ENCODE measurements at places on chromosomes 6 and 20.
A peak's percentile ranks its signal among the peaks of the same experiment; 100 is the strongest.

DNA sequence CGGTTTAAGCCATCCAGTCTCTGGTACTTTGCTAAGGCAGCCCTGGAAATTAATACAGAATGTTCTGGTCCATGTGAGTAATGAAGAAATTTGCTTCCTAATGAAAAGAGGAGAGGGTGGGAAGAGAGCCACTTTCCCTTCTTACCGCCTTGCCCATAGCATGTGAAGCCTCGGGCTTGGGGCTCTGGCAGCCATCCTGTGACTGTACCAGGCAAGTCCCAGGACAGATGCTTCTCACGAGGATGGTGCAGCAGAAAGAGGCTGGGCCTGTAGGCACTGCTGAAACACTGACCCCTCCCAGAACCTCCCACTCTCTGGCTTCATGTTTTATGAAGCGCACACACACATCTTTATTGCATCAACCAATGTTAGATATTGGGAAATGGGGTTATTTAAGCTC, 74.8 kb downstream of the IYD start:
- no peak for DNase-seq

DNA sequence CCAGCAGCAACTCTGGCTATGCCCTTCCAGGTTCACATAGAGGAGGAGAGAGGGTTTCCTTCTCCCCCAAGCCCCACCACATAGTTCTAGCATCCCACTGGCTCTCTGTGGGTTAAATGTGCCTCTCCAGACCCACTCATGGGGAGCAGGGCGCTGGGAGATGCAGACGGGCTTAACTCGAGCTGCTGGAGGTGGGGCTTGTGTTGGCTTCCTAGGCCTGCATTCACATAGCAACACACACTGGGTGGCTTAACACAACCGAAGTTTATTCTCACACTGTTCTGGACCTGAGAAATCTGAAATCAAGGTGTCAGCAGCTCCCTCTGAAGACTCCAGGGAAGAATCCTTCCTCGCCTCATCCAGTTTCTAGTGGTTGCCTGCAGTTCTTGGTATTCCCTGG, 33.6 kb downstream of the SLC2A10 start:
- DNase-seq = no peak

DNA sequence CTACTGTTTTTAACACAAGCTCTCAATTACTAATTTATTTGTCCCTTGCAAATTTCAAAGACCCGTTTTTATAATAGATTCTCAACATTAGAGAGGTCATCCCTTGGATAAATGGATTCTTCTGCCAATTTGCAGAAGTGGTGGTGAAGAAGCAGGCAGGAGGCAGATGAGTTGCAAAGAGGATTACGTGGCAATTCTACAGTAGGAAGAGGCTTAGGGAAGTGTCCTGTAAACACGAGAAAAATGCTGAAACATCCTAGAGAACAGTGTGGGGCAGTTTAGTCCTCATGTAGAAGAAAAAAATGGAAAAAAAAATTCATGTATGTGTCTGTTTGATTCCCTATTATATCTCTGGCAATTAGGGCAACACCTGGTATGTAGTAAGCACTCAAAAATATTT, 87.6 kb downstream of the BMP2 start:
- DNase-seq = no peak

DNA sequence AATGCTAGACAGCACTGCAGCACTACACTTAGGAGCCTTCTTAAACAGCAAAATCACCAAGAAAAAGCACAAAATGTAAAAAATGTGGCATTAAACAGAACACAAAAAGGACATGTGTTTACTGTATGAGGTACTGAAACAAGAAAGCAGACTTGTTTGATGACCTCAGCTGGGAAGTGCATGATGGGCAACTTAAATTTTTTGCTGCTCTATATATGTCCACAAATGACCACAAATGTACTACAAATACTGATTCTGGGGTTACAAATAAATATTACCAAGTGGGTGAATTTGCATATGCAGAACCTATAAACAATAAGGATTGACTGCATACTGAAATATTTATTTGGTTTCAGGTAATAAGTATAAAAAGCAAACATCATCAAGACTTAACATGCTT, 13.1 kb downstream of the RAB23 start:
- no peak for DNase-seq

DNA sequence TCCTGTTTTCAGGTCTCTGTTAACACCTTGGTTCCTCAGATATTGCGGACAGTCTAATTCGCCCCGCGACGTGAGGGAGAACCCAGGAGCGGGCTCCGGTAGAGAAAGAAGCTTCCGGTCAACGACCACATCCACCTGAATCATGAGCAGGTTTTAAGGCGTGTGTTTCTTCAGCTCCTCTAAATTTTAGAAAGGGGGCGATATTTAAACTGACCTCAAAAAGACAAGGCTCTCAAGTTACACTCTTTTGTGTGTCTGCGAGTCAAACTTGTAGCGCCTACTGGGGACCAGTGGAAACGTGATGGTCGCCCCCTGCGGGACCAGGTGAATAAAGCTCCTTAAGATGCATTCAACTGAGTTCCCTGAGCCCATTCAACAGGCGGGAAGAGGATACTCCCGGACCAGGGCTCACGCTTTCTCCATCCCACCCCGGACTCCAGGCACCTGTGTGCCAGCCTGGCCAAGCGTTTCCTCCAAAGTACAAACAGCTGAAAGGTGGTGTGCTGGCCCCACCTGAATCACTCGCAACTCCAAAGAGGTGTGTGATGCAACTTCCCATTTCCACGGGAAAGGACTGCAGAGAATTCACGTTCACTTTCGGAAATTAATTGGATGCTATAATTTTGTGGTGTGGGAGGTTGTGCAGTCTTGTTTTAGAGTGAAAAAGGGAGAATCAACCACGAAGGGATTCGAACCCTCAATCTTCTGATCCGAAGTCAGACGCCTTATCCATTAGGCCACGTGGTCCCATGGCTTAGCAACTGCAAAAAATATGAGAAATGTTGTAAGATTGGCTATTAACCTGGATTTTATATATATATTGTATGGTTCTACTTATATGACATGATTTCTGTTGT, 17.0 kb downstream of the GPX5 start:
- DNase-seq = peak; percentile 76

- no peak for DNase-seq
Measured at GRCh38 chr20:17503301-17504065, 27.7 kb downstream of the BFSP1 start.

DNA sequence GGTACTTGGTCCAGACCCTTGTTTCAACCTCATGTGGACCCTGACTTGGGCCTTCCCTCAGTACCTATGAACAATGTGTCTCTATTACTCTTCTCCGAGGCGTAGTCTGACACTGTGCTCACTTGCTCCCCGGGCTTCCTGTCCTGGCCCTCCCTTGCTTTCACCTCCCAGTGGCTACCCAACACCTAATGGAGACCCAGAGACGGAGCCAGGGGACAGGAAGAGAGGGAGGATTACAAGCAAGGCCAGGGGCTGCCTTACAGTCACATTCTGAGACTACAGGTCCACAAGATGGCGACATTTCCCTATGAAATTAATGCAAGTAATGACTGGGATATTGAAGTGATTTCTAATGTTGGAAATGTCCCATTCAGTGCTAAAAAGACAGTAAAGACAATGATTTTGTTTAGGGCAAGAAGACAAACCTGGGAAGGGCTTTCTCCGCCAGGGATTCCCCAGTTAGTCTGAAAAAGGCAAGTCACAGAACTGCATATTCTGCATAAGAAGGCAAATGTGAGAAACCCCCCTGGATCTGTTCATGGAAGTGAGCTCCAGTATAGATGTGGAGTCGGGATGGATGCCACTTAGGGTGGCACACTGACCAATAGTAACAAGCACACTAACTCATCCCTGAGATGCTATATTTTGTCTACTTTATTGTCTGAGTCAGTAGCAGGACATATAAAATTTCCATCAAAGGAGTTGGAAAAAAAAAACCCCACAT, 44.0 kb upstream of the ZBTB24 start:
- peak; percentile 76 for DNase-seq

- DNase-seq = no peak
Measured at GRCh38 chr6:141561154-141561553, 571.6 kb upstream of the GJE1 start.

DNA sequence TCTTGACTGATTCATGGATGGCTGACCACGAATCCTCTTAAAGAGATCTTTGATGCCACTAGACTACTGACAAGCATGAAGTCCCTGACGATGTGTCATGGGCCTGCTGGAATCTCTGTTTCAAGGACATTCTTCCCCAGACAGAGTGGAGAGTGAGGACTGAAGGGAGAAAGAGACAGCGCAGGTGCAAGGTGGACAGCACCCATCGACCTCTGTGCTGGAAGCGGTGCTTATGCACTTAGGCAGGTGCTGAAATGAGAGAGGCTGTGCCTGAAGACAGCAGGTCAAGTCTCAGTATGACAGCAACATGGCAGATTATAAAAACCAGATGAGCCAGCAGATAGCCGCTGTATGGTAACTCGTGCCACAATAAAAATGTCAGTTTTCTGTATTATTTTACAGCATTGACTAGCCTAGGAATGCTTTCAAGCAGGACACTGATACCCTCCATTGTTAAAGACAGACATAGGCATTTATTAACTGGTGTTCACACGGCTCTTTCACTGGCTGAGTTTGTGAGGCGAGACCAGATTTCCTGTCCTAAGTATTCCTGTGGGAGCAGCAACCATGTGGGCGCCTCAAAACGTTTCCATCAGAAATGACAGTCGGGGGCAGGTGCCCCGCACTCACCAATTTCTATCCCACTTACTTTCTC, 47.5 kb downstream of the FOXC1 start:
- DNase-seq = no peak

DNA sequence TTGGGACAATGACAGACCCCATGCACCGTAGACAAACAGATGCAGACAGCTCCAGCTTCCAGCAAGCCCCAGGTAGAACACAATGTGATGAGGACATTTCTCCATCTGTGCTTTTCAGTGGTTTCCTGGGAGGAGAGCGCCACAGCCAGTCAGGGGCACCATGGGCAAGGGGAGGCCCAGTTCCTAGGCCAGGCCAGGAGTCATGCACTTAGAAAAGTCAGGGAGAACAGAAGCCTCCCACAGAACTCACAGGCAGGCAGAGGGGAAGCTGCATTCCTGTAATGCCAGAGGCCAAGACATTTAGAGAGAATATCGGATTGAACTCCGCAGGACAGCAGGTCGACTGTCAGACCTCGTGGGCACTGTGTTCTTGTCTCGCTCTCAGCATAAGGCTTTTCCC, 9.2 kb downstream of the SYNDIG1 start:
- no peak for DNase-seq

- DNase-seq = no peak
Measured at GRCh38 chr6:170448317-170448716, 104.8 kb downstream of the PSMB1 start.

- DNase-seq = no peak
Measured at GRCh38 chr20:59996108-59996507, 37.9 kb downstream of the CDH26 start.

DNA sequence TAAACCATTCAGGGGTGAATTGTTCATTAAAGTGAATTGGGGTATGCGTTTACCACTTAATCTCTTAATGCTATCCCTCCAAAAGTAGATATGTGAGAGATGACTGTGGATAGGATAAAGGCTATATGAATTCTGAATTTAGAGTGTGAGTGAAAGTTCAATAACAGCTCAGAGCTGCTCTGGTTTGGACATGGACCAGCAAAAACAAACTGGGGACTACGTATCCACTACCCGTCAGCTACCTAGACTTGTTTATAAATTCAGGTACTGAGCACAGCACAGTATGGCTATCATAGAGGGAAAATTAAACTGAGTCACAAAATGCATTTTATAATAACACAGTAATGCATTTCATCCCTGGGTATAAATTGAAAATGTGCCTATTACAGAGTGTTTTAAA, 44.4 kb downstream of the HDDC2 start:
- no peak for DNase-seq

- no peak for DNase-seq
Measured at GRCh38 chr20:4087923-4088322, 72.6 kb upstream of the RNF24 start.

- DNase-seq = no peak
Measured at GRCh38 chr6:86142326-86142725, 499.6 kb upstream of the SYNCRIP start.

GRCh38 chr20:49578436-49578835, 10.5 kb upstream of the PTGIS start:
- no peak for DNase-seq

DNA sequence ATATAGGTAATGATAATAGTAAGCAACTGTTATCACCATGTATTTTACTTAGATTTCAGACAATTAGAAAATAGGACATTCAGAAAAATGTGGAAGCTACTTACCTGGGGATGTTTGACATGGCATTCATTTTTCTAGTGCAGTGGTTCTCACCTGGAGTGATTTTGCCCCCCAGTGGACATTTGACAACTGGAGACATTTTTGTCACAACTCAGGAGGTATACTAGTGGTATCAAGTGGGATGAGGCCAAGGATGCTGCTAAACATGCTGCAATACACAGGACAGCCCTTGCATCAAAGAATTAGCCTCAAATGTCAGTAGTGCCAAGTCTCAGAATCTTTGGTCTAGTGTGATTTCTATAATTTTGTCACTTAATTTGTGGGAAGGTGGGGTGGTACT, 36.1 kb downstream of the NUS1 start:
- no peak for DNase-seq

- DNase-seq = no peak
Measured at GRCh38 chr20:63042448-63043071, 35.8 kb upstream of the BHLHE23 start.

DNA sequence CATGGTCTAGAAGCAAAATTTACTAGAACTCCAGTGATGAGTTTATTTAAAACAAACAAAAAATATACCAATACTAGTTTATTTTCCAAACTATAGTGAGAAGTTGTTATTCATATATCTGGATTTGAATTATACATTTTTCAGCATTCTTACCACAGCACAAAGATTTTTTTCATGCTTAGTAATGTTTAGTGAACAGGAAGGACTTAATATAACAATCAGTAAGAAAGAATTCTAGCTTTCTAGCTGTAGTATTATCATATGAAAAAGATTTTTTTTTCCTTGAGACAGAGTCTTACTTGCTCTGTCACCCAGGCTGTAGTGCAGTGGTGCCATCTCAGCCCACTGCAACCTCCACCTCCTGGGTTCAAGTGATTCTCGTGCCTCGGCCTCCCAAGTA, 13.8 kb downstream of the MARCKS start:
- DNase-seq = no peak

DNA sequence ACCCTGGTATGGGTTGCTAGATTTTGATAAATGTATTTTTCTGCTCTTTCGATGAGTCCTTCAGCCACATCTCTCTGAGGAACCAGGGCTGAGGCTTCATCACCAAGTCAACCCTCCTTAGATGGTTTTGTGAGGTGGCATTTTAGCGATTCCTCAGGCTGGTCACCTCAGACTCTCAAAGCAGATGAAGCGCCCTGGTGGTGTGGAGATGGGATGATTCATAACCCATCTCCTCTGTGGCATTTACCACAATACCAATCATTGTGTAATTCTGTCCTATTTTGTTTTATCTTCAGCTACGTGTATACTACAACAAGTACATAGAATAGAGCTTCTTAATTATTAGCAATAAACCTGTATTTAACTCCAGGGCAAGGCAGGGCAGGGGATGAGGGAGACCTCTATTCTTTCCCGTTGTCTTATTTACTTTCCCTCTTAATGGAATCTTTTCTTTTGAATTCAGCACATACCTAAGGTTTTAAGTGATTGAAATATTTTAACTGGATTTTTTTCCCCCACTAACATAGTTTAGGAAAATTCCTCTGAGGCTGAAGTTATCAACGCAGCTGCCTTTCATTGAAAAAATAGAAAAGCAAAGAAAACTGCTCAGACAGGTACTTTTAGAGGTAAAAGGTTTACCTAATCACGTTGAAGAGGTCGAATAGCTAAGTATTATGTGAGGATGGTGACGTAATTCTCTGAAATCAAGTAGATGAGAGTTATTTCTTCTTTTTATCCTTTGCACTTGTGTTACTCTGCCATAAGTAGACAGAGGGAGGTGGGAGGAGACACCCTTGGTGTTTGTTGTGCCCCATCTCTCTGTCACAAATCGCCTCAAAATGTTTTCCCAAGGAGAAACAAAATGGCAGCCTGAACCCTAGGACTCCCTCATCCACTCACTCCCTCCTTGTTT, 57.4 kb upstream of the EDN3 start:
- no peak for DNase-seq
